ENCODE measurements at places on chromosomes 2 and 18.

GRCh38 chr2:66790651-66791181, 355.8 kb downstream of the MEIS1 start:
- no peak overlapping the region for H3K27ac ChIP-seq
- DNase-seq, result no peak
- no peaks in the 10 kb centered on the region for H3K36me3 ChIP-seq
- H3K4me1 ChIP-seq, result peaks cover 8% of the 10 kb centered on the region

GRCh38 chr2:57528499-57528898, 518.1 kb upstream of the VRK2 start:
- no peak for DNase-seq
- no peaks in the 10 kb centered on the region for H3K4me1 ChIP-seq
- no peak overlapping the region for H3K27ac ChIP-seq
- H3K36me3 ChIP-seq, result no peaks in the 10 kb centered on the region
- no peaks in the 10 kb centered on the region for H3K27me3 ChIP-seq

DNA sequence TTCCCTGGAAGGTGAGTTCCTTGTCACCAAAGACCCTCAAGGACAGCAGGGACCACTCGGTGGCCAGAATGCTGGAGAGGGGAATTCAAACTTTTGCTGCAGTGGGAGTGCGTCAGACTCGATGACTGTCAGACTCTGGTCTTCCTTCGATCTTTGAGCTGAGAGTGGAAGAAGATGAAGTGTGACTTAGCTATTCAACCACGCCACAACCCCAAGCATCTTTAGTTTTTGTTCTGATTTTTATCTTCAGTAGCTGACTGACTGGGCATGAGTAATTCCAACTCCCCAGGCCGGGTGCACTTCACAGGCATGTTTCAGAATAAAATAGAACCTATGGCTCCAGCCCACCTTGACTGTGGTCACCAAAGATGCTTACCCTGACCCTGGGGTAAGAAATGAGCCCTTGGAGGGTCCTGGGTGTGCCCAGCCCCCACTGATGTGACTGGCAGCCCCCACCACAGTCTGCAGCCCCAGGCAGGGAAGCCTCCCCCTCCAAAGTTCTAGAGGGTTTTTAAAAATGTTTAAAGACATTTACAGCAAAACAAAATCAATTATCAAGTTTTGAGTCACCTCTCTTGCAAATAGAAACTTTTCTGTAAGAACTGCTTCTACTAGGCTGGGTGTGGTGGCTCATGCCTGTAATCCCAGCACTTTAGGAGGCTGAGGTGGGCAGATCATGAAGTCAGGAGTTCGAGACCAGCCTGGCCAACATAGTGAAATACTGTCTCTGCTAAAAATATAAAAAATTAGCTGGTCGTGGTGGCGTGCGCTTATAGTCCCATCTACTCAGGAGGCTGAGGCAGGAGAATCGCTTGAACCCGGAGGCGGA, 24.9 kb upstream of the YWHAQ start:
- no peaks in the 10 kb centered on the region for H3K27me3 ChIP-seq
- no peak overlapping the region for H3K27ac ChIP-seq
- no peak overlapping the region for H3K4me3 ChIP-seq
- no peaks in the 10 kb centered on the region for H3K36me3 ChIP-seq
- H3K4me1 ChIP-seq, result no peaks in the 10 kb centered on the region

DNA sequence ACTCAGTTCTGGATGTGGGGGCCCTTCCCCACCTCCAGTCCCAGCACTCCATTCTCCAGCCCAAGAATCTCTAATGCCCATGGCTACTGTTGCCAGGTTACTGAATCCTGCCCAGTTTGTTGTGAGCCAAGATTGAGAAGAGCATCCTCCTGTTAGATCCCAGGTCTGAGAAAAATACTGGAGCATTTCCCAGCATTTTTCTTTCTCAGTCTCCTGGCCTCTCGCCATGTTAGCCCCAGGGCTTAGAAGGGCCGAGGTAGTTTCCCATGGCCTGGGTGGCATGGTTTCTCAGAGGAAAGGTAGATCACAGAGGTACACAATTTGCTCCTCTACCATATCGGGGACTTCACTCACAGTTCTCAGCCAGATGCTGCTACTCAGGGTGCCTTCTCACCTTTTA, 135.7 kb downstream of the OTX1 start:
- no peaks in the 10 kb centered on the region for H3K4me1 ChIP-seq
- no peak overlapping the region for H3K27ac ChIP-seq
- H3K4me3 ChIP-seq, result no peak overlapping the region
- H3K36me3 ChIP-seq, result no peaks in the 10 kb centered on the region

- no peak for DNase-seq
- no peaks in the 10 kb centered on the region for H3K27me3 ChIP-seq
- no peak overlapping the region for H3K4me3 ChIP-seq
- no peaks in the 10 kb centered on the region for H3K4me1 ChIP-seq
- H3K36me3 ChIP-seq, result no peaks in the 10 kb centered on the region
These were observed 74.2 kb downstream of the VIT start for GRCh38 chr2:36770542-36771287.

DNA sequence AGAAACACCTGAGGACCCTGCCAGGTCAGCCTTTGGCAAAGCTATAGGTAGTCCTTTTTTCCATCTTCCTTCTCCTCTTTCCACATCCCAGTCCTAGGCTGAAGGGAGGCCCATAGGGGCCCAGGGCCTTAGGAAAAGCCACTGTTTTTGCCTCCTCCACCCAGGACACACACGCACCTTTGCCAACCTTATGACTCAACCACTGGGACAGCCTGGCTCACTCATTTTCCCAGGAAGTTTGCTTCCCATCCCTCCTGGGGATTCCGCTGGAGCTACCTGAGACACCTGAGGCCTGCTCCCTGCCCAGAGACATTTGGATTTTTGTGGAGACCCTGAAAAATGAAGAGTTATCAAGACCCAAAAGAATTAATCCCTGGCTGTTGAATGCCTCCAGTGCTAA, 273.4 kb upstream of the SIX2 start:
- no peak for DNase-seq
- no peak overlapping the region for H3K27ac ChIP-seq
- peaks cover 8% of the 10 kb centered on the region for H3K27me3 ChIP-seq
- H3K4me1 ChIP-seq, result no peaks in the 10 kb centered on the region
- no peaks in the 10 kb centered on the region for H3K36me3 ChIP-seq

- no peak for DNase-seq
- no peaks in the 10 kb centered on the region for H3K36me3 ChIP-seq
- no peak overlapping the region for H3K27ac ChIP-seq
- H3K4me1 ChIP-seq, result no peaks in the 10 kb centered on the region
- no peaks in the 10 kb centered on the region for H3K27me3 ChIP-seq
These were observed 98.7 kb downstream of the MAPK4 start for GRCh38 chr18:50658601-50659000.

DNA sequence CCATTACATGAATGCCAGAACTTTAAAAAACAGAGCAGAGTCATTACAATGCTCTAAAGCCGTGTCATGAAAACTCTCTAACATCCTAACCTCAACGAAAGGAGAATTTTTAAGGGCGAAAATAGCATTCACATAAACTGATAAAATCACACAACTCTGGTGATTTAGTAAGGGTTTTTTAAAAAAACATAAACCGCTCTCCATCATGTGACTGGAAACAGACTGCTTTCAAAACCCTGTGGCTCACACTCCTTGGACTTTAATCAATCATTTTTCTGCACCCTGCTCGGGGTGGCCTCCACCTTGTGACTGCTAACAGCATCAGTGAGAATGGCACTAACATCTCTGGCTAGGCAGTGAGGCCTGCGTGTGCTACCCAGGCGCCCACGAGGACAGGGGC, 12.1 kb downstream of the DOCK10 start:
- no peaks in the 10 kb centered on the region for H3K4me1 ChIP-seq
- no peak overlapping the region for H3K27ac ChIP-seq
- no peaks in the 10 kb centered on the region for H3K27me3 ChIP-seq
- no peak for DNase-seq
- no peaks in the 10 kb centered on the region for H3K36me3 ChIP-seq

DNA sequence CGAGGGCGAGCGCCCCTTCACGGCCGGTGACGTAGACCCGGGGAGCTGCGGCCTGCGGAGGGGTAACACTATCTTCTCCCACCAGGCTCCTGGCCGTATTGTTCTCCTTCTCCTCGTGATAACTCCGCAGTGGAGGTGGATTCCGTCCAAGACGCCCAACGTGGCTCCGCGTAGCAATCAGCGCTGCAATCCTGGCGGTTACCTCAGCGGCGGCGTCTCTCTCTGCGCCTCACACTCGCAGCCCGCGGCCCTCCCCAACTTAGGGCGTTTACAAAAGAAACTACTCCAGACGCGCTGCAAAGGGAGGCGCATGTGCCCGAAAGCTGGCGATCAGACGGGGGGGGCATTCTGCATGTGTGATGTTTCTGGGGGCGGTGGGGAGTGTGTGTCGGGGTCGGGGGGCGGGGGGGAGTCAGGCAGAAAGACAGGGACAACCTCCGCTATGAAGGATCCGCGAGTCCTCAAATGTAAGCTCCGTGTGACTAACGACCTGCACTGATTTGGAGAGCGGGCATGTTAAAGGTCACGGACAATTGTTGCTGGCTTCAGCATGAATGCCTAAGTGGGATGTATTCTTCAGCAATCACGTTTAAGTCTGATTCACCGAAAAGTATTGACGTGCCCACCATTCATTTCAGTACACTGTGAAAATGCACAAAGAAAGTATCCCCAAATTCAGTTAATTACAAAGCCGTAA, 1.3 kb upstream of the ZNF516 start:
- no peaks in the 10 kb centered on the region for H3K27me3 ChIP-seq
- peak; percentile 90 for DNase-seq
- H3K4me3 ChIP-seq, result peak overlapping the region; percentile 84
- no peaks in the 10 kb centered on the region for H3K36me3 ChIP-seq
- H3K4me1 ChIP-seq, result peaks cover 20% of the 10 kb centered on the region
- peak overlapping the region; percentile 90 for H3K27ac ChIP-seq

DNA sequence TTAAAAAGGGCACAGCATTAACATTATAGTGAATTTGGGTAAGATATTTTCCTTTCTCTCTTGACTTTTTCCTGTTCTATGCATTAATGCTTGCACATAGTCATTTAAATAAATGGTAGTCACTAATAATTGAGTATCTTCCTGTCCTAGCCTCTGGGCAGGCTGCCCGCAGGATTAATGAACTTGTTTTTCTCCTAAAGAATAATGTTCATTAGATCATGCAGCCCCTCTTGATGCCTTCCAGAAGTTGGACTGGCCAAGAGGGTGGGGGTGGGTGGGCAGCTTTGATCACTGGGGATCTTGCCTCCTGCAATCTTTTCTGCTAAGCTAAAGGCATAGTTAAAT, 514.5 kb upstream of the CDH2 start:
- no peak overlapping the region for H3K27ac ChIP-seq
- no peak overlapping the region for H3K4me3 ChIP-seq
- no peaks in the 10 kb centered on the region for H3K4me1 ChIP-seq
- no peaks in the 10 kb centered on the region for H3K36me3 ChIP-seq
- DNase-seq, result no peak

GRCh38 chr2:32357318-32358110, 691 bp downstream of the BIRC6 start:
- DNase-seq, result peak; percentile 78
- no peaks in the 10 kb centered on the region for H3K36me3 ChIP-seq
- H3K27me3 ChIP-seq, result no peaks in the 10 kb centered on the region
- peaks cover 35% of the 10 kb centered on the region for H3K4me1 ChIP-seq
- H3K4me3 ChIP-seq, result peak overlapping the region; percentile 95

DNA sequence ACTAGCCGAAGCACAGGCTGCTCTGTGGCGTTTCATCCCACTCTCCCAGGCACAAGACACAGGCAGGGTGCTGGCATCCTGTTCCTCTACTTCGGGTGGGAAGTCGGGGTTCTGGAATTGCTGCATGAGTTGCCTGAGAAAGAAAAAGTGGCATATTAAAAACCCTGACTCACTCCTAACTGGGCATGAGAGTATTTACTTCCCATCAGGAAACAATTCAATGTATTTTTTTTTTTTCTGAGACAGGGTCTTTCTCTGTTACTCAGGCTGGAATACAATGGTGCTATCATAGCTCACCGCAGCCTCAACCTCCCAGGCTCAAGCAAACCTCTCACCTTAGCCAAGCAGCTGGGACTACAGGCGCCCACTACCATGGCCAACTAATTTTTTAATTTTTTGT, 7.4 kb downstream of the ODC1 start:
- no peak for DNase-seq
- no peak overlapping the region for H3K27ac ChIP-seq
- peaks cover 47% of the 10 kb centered on the region for H3K36me3 ChIP-seq
- H3K27me3 ChIP-seq, result no peaks in the 10 kb centered on the region

DNA sequence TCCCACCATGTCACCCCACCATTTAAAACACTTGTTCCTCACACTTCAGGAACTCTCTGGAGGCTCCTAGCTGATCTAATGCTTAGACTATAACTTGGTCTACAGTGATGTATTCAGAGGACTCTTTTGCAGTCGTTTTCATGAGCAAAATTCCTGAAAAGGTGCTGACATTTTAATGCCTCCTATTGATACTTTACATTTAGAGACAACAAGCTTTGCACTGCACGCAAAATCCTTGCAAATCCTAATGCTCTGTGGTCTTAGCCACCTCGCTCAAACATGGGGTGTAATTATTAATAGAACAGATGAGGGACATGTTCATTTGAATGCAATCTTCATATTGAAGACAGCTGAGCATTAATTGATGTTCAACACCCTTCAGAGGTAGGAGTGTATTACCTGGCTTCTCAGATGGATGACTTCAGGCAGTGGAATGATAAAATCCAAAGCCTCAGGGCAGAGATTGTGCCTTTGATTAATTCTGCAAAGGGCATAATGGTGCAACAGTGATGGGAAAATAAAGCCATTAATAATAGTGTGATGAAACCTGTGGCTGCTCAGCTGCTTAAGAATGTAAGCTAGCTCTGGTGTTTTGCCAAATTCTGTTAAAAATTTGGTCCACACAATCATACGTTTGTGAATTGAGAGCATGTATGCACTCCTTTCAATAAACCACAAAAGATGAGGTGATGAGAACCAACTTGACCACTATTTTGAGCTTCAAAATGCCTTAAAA, 5.4 kb downstream of the CTAGE1 start:
- no peak overlapping the region for H3K4me3 ChIP-seq
- no peaks in the 10 kb centered on the region for H3K4me1 ChIP-seq
- no peaks in the 10 kb centered on the region for H3K36me3 ChIP-seq

GRCh38 chr2:58063641-58064040, 17.0 kb downstream of the VRK2 start:
- DNase-seq, result no peak
- no peaks in the 10 kb centered on the region for H3K27me3 ChIP-seq
- H3K36me3 ChIP-seq, result peaks cover 2% of the 10 kb centered on the region
- H3K4me1 ChIP-seq, result no peaks in the 10 kb centered on the region
- H3K27ac ChIP-seq, result no peak overlapping the region

DNA sequence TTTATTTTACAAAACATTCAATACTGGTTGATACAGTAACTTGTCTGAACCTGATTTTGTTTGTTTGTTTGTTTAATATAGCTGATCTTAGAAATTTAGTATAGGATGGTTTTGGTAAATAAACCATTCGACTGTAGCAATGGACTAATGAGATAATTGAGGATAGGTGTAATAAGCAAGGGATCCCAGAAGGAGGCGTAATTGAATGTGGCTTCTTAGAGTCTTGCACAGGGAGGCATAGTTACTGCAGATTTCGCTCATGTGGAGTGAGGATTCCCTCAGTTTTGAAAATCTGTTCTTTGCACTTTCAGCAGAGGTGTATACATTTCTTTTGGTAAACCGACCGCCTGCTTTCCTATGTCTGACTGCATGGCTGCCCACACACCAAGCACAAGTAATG, 709.6 kb downstream of the SOCS6 start:
- H3K4me1 ChIP-seq, result no peaks in the 10 kb centered on the region
- no peak for DNase-seq
- H3K27ac ChIP-seq, result no peak overlapping the region
- H3K27me3 ChIP-seq, result no peaks in the 10 kb centered on the region

GRCh38 chr2:42046819-42047487, 868 bp upstream of the PKDCC start:
- no peaks in the 10 kb centered on the region for H3K36me3 ChIP-seq
- no peak for DNase-seq
- H3K4me3 ChIP-seq, result peak overlapping the region; percentile 72
- peak overlapping the region; percentile 81 for H3K27ac ChIP-seq
